Right cardiac atrium (tissue), 5 donors: ENCODE measurements at places on chromosomes 13 and 19. TPM values are rescaled to one million over a fixed set of nuclear protein-coding genes. Genes with fewer than 3 reads are reported as not detected.

Gene TMPRSS9
- total RNA-seq: 0.12 TPM

Gene TYROBP
- 37.2 TPM for total RNA-seq

Gene ADGRE1
- total RNA-seq: 0.28 TPM

Gene KISS1R
- not detected for total RNA-seq

Gene LRP3
- 14.8 TPM for total RNA-seq

Gene MAMSTR
- total RNA-seq: 4.1 TPM

Gene TNNI3
- total RNA-seq: 2,994 TPM

Gene ZNF557
- 4.8 TPM for total RNA-seq

Gene ZNF729
- not detected for total RNA-seq

Gene ERICH6B
- not detected for total RNA-seq

Gene COX7A1
- total RNA-seq: 2,458 TPM

Gene CDX2
- total RNA-seq: not detected

Gene SPACA4
- total RNA-seq: not detected

Gene ZNF345
- 3.3 TPM for total RNA-seq

Gene HCST
- 2.6 TPM for total RNA-seq

Gene GTF2F2
- 15.3 TPM for total RNA-seq

Gene RFPL4A
- not detected for total RNA-seq

Gene ZNF99
- total RNA-seq: 0.31 TPM

Gene ZNF442
- total RNA-seq: 3.5 TPM

Gene CIC
- 39.3 TPM for total RNA-seq

Gene ZNF681
- total RNA-seq: 0.47 TPM

Gene C19orf67
- total RNA-seq: not detected

Gene KLF12
- total RNA-seq: 13.9 TPM

Gene DNAJB1
- 46.7 TPM for total RNA-seq

Gene TDRD12
- total RNA-seq: 0.12 TPM

Gene SLC5A5
- not detected for total RNA-seq

Gene OCEL1
- total RNA-seq: 18.2 TPM

Gene VSTM1
- total RNA-seq: not detected

Gene ZNF726
- 0.25 TPM for total RNA-seq

Gene ADAMTS10
- total RNA-seq: 22.4 TPM

Gene IL11
- not detected for total RNA-seq

Gene SOX1
- total RNA-seq: not detected

Gene RXFP2
- not detected for total RNA-seq

Gene TNFSF13B
- 2.4 TPM for total RNA-seq

Gene IGLON5
- total RNA-seq: not detected

Gene CGB8
- not detected for total RNA-seq

Gene MISP3
- 6.4 TPM for total RNA-seq

Gene KANK3
- total RNA-seq: 13.3 TPM

Gene NLRP9
- total RNA-seq: not detected

Gene TRAPPC6A
- total RNA-seq: 15.2 TPM

Gene ZNF528
- total RNA-seq: 17.9 TPM

Gene KIR2DL3
- not detected for total RNA-seq

Gene ZNF667
- 6.3 TPM for total RNA-seq

Gene KIR3DL1
- total RNA-seq: not detected

Gene GFY
- total RNA-seq: not detected

Gene KLK2
- total RNA-seq: not detected

Gene SIGLEC9
- total RNA-seq: 4.1 TPM

Gene ONECUT3
- total RNA-seq: not detected

Gene ZNF665
- 1.6 TPM for total RNA-seq

Gene PBX4
- total RNA-seq: not detected

Gene C13orf46
- total RNA-seq: 0.76 TPM

Gene NCCRP1
- not detected for total RNA-seq

Gene NKPD1
- total RNA-seq: not detected
